RWPE2 (cell line): ENCODE measurements at places on chromosomes 12 and 14.

DNA sequence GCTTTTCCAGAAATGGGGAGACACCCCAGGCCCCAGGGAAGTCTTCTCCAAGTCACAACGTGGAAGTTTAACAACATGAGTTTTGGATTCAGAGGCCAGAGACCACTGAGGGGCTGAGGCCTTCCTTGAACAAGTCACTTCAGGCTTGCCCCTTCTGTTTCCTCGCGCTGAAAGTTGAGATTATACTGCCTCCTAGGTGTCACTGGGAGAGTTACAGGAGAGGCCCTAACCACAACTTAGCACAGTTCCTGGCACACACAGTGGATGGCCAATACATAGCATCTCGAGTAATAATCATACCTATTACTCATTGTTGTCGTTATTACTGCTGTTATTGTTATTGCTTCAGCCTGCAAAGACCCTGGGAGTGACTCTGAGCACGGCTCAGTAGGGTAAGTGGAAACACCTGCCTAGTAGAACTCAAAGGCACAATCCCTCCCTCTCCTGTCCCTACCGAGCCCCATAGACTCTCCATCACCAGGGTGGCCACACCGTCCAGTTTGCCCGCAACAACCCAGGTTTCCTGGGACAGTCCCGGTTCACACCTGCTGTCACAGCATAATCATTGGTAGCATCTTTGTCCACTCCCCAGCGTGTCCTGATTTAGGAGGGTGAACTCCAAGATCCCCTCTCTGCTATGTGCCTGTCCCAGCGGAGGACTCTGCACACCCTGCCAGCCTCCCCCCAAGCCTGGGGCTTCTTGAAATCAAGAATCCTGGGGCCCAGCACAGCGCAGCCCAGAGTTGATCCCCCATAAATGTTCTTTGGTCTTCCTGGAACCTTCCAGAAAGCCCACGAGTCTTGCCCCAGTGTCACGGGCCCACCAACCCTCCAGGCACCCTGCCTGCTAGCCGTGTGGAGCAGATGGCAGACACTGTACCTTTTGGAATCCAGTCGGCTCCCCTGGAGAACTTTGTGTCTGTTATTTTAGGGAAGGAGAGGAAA lies 85.0 kb downstream of the SYNE3 start:
- DNase-seq: no peak

DNA sequence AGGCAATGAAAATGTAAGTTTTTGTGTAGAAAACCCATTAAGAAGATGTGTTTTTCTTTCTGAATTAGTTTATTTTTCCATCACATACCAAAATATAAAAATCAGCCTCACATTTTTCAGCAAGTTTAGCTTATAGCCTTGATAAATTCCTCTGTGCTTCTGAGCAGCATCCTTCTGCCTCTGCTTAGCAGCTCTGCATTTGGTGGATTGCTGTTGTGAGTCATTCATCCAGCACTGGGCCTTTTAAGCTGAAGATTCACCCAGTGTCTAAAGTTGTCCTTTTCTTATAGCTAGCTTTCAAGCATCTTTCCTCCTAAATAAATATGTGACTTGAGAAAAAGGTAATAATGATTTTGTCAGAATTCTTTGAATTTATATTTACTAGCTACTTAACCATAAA lies 206.1 kb downstream of the PCNX1 start:
- DNase-seq: no peak

- DNase-seq: no peak
Observed at GRCh38 chr14:77421201-77421600, 2.1 kb downstream of the NOXRED1 start.

GRCh38 chr14:100765991-100766390 lies 39.3 kb downstream of the DLK1 start:
- no peak for DNase-seq

DNA sequence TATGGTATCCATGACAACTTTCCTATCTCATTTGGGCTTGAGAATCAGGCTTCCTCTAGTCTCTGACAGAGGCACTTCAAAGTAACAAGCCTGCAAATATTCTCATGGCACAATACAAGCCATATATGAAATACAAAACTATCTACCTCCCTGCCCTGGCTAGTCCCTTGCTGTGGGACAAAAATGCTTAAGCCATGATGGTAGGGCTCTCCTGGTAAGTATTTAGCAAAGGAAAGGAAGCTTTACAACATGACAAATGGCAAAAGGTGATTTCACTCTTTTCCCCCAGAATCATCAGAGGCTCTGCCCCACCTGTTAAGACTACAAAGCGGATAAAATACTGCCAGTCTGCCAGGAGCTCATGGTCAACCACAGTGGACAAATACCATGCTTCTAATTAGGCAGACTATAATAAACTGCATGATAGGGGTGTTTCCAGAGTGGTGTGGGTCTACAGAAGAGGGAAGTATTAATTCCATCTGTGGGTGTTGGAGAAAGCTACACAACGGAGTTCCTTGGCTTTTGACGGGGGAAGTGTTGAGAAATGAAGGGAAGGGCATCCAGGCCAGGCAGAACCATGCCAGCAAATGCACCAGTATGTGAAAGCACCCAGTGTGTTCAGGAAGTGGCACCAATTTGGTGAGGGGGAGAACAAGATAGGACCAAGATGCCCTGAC lies 92.9 kb downstream of the SPTSSA start:
- no peak for DNase-seq

GRCh38 chr12:40020261-40020691 lies 85.6 kb downstream of the SLC2A13 start:
- DNase-seq: no peak

DNA sequence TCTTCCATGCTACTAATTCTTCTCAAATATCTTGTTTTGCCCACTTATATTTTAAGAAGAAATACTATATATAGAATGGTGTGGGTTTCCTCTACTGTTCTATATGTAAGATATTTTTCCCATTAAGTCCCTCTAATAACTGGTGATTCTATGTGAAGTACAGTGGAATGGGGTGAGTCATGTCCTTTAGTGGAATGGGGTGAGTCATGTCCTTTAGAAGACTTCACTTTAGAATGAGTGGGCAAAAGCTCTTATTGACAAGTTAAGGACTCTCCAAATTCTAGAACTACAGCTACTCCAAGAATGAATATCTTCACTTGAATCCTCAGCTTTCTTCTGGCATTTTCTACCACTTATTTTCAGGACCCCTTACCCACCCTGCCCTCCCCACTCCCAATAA lies 349.9 kb downstream of the ETNK1 start:
- DNase-seq: no peak

GRCh38 chr12:68911197-68911718 lies 21.7 kb downstream of the CPM start:
- DNase-seq: no peak

GRCh38 chr12:6963791-6964413 lies 6.6 kb downstream of the PHB2 start:
- peak; percentile 60 for DNase-seq

GRCh38 chr12:53414756-53415417 lies 8.8 kb upstream of the AMHR2 start:
- DNase-seq: no peak

DNA sequence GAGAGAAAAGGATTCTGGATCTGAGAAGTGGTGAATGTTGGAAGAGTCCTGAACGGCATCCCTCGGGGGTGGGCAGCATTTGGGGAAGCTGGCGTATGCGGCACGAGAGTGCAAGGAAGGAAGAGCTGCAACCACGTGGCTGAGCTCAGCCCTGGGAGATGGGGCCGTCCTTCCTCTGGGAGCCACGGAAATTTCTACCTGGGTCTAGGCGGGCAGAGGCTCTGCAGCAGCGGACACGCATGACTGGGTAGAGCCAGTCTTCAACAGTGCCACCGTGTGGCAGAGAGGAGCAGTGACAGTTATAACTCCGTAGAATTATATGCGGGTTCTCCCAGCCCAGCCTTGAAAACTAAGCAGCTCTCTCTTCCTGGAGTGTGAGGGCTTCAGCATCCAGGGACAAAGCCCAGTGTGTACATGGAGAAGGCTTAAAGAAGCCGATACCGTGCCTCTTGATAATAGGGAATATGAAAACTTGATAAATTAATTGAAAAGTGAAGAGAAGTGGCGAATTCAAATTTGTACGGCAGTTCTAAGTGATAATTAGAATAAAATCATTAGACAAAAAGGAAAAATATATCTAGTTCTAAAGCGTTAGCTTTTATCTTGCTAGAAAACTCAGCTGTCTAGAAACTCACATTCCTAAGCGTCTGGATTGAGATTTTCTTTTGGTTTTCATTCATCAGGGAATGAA lies 82.9 kb upstream of the STXBP6 start:
- DNase-seq: no peak

DNA sequence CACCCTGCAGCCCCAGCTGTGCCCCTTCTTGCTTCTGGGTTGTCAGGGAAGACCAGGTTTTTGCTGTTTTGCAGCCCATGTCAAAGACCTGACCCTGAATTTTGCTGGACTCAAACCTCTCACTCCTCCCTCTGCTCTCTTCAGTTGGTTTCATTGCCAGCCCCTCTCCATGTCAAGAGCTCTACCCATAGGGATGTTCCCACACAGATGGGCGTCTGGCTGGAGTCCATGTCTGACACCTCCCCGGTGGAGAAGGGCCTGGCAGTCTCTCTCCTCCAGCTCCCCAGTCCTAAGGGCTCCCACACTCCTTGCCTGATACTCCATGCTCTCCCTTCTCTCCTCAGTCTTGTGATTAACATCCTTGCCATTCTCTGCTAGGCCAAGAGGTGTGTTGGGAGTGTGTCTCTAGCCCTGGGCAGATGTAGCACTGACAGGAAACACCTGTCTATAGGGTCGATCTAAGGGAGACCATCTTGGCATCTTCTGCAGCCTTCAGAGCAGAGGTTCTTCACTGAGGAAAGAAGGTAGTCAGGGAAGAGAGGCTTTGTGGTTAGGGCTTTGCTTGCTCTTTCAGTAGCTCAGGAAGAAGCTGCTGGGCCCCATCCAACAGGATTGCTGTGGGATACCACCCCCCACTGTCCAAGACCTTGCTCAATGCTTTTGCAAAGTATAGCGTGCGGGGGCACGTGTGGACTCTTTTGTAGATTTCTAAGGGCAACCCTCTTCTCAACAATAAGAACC lies 4.7 kb downstream of the ASIC1 start:
- no peak for DNase-seq

GRCh38 chr12:26791301-26791791 lies 41.6 kb downstream of the ITPR2 start:
- no peak for DNase-seq

- no peak for DNase-seq
Observed at GRCh38 chr12:128339126-128339520, 72.2 kb downstream of the TMEM132C start.

DNA sequence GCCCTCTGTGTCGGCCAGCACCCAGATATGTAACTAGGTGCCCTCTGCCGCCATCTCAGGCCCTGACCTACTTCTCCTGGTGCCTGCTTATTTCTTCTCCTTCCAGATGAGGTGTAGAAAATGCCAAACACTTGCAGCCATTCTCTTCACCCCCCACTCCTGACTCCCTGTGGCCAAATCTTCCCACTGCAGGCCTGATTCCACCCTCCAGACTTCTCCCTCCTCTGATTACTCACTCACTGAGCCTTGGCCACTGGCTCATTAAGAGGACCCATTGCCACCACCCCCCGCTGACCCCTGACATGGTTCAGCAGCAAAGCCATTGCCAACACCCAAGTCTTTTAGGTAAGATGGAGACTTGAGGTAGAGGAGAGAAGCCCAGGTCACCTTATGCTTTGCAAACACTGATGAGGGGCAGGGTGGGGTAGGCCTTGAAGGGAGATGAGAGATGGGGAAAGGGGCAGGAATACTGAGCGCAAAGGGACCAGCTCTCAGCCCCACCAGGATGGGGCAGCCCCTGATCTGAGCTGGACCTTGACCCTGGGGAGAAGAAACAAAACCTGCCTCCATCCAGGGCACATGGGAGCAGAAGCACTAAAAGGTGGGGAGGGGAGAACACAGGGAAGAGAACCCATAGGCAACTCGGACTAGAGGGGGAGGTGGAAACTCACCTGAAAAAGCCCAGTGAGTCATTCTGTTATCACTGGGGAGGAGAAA lies 25.1 kb upstream of the ANO2 start:
- DNase-seq: no peak

GRCh38 chr12:88063375-88063774 lies 34.2 kb upstream of the C12orf50 start:
- no peak for DNase-seq

DNA sequence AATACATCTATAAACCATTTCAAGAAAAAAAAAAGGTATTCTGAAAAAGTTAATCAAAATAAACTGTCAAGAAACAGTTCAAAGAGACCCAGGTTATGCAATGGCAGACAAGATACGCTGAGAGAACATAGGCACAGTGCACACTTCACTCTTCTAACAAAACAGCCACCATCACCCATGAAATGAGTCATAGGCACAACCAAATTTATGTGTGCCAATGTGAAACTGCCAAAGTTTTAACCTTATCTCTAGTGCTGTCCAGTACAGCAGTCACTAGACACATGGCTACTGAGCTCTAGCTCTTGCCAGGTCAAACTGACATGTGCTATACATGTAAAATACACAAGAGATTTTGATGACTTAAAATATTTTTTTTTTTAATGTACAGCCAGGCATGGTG lies 1.4 kb downstream of the CEP128 start:
- DNase-seq: no peak

DNA sequence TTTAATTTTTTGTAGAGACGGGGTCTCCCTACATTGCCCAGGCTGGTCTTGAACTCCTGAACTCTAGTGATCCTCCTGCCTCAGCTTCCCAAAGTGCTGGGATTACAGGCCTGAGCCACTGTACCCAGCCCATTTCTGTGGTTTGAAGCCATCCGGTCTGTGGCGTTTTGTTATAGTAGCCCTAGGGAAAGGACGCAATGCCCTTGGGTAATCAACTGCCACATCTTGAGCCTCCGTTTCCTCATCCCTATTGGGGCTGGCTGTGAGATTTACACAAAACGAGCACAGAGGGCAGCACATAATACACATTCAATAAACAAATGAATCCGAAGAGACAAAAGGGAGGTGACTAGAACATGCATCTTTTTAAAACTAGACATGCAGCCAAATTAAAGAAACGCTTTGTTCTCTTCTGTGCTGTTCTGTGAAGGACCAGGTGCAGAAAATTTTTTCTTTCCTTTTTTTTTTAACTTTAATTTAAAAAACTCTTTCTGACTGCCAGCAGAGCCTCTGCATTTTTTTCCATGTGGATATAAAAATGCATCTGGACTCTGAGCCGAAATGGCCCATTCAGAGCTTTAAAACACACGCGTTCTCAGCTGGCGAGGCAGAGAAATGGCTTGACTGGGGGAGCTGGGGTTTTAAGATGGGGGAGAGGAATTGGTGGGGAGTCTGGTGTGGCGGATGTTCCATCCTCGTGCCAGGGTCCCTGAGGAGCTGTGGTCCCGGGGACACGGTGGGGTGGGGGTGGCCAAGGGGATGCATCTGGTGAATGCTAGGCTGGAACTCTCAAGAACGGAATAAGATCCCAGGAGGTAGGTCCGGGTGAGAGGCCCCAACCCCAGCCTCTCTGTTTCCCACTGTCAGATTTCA lies 119.0 kb downstream of the RBM19 start:
- no peak for DNase-seq

GRCh38 chr12:101759396-101760047 lies 20.3 kb upstream of the SYCP3 start:
- no peak for DNase-seq

GRCh38 chr12:120890963-120891362 lies 13.2 kb downstream of the SPPL3 start:
- DNase-seq: no peak
